Sciatic nerve (tissue), 2 donors: ENCODE measurements at places on chromosomes 5 and 9.

DNA sequence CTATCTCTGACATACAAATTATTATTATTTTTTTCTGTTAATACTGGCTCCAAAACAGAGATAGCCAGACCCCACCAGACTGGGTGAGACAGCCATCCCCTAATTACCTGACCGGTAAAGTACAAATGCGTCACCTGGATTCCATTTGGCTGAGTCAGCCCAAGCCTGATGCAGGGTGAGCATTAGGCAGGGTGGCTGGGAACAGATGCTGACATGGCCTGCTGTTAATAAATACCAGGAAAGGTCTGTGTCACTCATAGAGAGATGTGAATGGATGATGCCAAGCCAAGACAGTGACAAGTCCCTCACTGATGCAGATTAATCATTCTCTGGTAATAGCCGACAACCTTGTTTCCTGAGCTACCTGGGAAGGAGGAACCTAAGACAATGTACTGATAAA is 183.5 kb downstream of the TRIM32 start:
- DNase-seq: no peak

- DNase-seq: no peak
These were observed 324.4 kb downstream of the PDE4D start for GRCh38 chr5:59569158-59569557.

DNA sequence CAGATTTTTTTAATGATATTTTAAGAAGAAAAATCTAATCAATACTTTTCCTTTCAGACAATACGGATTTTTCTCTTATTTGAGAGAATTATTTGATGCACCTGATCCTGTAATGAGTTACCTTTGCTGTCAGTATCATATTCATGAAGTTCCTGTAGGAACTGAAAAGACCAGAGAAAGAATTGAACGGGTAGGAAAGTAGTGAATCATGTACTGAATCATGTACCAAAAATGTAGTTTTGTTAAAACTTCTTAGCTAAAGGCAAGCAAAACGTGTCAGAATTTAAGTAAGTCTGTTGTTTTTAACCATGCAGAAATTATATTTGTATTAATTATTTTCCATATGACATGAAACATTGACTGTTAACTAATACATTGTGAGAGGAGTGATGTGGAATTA is 56.6 kb downstream of the SMC5 start:
- DNase-seq: no peak

DNA sequence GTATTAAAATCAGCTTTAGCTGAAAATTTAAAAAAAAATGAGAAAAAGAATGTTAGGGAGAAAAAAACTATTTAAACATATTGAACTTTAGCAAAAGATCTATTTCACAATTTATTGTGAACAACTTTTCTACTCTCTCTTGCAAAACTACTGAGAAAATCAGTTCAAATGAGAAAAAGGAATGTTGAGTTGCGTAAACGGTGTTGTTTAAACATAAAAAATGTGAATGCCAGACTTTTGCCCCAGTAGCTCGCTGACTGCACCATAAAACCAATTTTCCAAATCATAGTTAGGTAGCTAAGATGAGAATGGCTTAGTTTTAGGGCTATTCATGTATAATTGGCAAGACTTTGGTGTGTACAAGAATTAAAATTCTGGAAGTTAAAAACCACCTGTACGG is 13.4 kb upstream of the RAD23B start:
- DNase-seq: no peak

GRCh38 chr9:134391319-134392231 is 65.3 kb downstream of the RXRA start:
- no peak for DNase-seq

GRCh38 chr9:101562966-101563365 is 29.3 kb downstream of the RNF20 start:
- no peak for DNase-seq

- DNase-seq: no peak
These were observed 167.7 kb upstream of the TBCA start for GRCh38 chr5:77943851-77944250.

DNA sequence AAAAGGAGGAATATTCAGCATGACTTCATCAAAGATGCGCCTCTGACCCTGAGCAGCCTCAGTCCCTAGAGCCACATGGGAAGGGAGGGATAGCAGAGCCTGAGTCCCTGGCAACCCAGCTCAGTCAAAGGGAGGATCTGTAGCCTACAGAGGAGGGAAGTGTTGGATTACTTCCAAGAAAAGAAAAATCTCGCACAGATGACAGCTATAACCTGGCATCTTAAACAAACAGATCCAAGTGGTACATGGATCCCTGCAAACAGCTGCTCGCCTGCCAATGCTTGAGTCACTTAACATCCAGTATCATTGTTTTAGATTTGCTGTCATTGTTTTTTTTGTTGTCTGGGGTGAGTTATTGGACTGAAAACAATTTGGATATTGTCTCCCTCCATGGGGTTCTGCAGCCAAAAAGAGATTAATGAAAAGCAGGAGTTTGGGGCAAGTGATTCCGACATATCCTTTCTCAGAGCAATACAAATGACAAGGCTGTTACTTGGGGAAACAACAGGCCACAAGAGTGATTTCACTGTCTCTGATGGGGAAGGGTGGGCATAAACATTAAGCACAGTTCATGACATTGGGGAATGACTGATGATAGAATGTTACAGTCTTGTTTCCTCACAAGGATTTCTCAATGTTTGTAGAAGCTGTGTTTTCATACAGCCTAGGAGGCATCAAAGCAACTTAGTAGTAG is 153.5 kb upstream of the KIF2A start:
- no peak for DNase-seq

- no peak for DNase-seq
These were observed 110.9 kb upstream of the ADAMTSL1 start for GRCh38 chr9:18362901-18363685.

- DNase-seq: no peak
These were observed 81.3 kb upstream of the DMRT1 start for GRCh38 chr9:759983-760736.

DNA sequence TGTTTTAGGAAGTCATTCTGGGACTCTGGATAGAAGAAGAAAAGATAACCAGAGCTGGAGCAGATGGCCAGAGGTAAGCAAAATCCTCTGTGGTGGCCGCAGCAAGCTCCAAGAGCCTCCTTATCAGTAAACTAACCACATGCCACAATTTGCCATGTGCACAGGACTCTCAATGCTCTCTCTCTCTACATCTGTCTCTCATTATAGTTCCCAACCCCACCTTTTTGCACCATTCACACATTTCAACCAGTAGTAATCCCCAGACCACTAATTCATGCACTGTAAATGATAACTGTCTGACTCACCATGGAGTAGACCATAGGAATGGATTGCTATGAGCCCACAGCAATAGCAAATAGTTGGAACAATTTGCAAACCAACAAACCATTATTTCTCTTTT is 526.1 kb downstream of the TLR4 start:
- DNase-seq: no peak

- no peak for DNase-seq
These were observed 4.4 kb downstream of the ATP10B start for GRCh38 chr5:160847526-160848085.
